ENCODE measurements at places on chromosomes 1 and 21. TPM values are rescaled to one million over a fixed set of nuclear protein-coding genes. Genes with fewer than 3 reads are reported as not detected.

The MATN1 gene
- 0.26 TPM for total RNA-seq

The ACTL8 gene
- not detected for total RNA-seq

The SH2D1B gene
- not detected for total RNA-seq

The ST6GALNAC3 gene
- 5.1 TPM for total RNA-seq

The SYT14 gene
- 1.00 TPM for total RNA-seq

The CLDN17 gene
- total RNA-seq = not detected

The GJA4 gene
- not detected for total RNA-seq

The C1QB gene
- not detected for total RNA-seq

- peak; percentile 88 for DNase-seq
Observed at GRCh38 chr1:229024528-229025130, 246.3 kb upstream of the RAB4A start.

DNA sequence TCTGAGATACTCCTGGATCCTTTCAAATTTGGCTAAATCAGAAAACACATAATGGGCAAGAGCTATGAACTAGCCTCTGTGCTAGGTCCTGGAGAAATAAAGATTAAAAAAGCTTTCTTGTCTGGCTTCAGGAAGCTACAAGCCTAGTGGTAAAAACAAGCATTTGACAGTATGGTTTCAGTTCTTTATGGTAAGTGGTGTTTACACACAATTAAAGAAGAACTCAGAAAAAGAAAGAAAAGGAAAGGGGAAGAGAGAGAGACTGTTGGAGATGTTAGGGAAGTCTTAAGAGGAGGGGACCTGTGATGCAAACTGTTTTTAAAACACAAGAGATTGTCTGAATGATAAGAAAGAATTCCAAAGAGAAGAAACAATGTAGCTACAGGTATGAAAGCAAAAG, 1.8 kb downstream of the OR10J1 start:
- DNase-seq = no peak

GRCh38 chr1:59750328-59751003, 64.3 kb upstream of the HOOK1 start:
- no peak for DNase-seq

DNA sequence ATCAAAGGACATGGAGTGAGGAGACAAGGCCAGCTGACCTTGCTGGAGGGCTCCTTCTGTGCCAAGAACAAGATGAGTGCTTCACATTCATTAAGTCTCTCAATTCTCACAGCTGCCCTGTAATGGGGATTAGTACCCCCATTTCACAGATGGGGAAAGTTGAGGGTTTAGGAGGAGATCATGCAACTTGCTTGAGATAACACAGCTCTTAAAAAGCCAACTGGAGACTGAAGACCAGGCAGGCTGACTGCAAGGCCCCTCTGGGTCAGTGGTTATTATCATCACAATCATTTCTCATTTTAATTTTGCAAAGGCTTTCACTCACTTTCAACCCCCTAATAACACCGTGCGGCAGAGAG, 46.8 kb downstream of the GPR161 start:
- no peak for DNase-seq
